ENCODE measurements at places on chromosomes 6 and 20.

DNA sequence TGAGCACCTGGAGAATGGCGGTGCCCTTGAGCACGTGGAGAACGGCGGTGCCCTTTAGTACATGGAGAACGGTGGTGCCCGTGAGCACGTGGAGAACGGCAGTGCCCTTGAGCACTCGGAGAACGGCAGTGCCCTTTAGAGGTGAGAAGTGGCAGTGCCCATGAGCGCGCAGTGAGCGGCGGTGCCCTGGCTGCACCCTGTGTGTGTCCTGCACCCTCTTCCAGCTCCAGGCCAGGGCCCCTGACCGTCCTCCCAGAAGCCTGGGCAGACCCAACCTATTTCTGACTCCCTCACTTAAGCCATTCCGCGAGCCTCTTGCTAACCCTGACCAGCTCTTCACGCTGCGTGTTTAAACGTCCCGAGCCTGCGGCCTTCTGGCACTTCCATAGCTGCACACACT lies 151.3 kb downstream of the DLL1 start:
- no peak for DNase-seq

- no peak for DNase-seq
These were observed 98.8 kb downstream of the SLC35B3 start for GRCh38 chr6:8336406-8337057.

- DNase-seq: no peak
These were observed 17.5 kb downstream of the C20orf173 start for GRCh38 chr20:35511814-35512420.

- DNase-seq: no peak
These were observed 3.7 kb downstream of the TGM2 start for GRCh38 chr20:38161412-38161774.

- no peak for DNase-seq
These were observed 22.3 kb upstream of the RPP40 start for GRCh38 chr6:5025911-5026819.

GRCh38 chr6:161921602-161922395 lies 647.9 kb upstream of the AGPAT4 start:
- no peak for DNase-seq

GRCh38 chr6:121816906-121817540 lies 381.6 kb downstream of the GJA1 start:
- DNase-seq: no peak

- no peak for DNase-seq
These were observed 21.0 kb downstream of the RMND1 start for GRCh38 chr6:151430886-151431285.

GRCh38 chr6:1222728-1223595 lies 88.9 kb upstream of the FOXQ1 start:
- DNase-seq: no peak

GRCh38 chr6:29509239-29509638 lies 21.5 kb upstream of the MAS1L start:
- no peak for DNase-seq

- no peak for DNase-seq
These were observed 60.7 kb downstream of the BFSP1 start for GRCh38 chr20:17470521-17470920.

DNA sequence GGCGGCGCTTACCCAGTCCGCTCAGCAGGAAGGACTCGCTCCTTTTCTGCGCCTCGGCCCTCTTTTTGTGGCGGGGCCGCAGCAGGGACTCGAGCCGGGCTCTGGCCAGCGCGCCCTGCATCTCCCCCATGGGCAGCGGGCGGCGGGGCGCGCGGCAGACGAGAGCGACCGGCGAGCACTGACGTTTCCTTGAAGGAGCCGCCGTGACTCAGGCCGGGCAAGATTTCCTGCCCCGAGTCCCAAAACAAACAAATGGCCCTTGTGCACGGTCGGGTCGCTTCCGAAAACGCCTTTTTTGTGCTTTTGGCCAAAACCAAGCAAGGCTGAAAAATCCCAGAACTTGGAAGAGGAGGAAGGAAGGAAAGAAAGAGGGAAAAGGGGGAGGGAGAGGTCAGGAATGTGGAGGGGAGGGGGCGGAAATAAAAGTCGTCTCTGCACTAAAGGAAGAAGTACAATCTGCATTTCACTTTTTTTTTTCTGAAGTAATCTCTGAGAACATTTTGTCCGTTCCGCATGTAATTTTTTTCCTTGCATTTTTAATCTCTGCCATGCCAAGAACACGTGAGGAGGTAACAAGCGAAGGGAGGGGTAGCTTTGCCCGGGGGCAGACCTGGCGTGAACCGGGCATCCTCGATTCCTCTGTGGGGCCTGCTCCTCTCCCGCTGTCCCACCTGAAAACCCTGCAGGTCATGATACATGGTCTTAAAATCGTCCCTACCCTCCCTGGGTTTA lies 123.3 kb upstream of the SLC2A12 start:
- DNase-seq: no peak

- no peak for DNase-seq
These were observed 8.1 kb downstream of the SYNJ2 start for GRCh38 chr6:157989541-157990289.

- no peak for DNase-seq
These were observed 18.6 kb upstream of the RNF217 start for GRCh38 chr6:124943658-124944057.

DNA sequence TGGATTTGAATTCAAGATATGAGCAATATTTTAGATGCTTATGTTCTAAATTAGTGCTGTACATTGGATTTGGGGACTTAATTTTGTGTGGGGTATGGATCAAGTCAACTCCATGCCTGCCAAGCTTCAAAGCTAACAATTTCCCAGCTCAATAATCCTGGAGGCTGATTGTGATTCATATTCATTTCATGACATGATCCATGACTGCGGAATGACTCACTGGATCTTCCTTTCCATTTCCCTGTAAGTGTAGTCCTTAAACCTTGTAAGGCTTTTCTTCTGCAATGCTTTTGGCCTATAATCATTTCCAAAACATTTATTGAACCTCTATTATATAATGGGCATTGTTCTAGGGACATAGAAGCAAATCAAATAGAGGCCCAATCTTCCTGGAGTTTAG lies 44.7 kb upstream of the CCN2 start:
- no peak for DNase-seq

DNA sequence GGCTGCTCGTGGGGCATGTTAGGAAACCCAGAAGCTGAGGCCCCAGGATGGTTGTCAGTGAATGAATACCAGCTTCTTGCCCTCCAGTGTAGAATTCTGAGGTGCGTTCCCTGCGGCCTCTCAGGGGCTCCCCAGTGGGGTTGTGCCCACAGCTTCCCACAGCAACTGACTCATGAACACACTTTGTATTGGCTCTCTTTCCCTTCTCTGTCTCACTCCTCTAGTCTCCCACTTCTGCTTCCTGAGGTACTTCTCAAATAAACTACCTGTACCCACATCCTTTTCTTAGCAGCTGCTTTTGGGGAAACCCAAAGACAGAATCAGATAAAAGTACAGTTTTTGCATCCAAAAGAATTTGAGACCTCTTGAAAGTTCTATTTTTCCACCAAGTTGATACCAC lies 107.7 kb upstream of the JAG1 start:
- DNase-seq: no peak
